ENCODE measurements at places on chromosomes 11 and 22.

DNA sequence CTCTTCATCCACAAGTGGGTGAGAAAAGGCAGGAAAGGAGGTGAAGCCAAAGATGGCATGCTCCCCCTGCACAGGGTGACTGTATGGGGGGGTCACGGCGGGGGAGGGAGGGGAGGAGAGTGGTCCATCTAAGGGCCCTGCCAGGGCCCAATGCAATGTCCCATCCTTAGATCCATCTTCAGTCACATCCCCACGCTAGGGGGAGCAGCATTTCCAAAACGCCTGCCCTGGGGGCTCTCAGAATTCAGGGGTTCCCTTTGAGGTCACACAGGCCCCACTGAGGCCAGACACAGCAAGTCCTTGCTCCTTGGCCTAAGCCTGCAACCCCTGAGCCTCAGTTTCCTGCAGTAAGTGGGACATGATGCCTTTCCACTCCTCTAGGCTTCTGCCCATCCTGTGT lies 52.4 kb downstream of the RTN4R start:
- no peak for DNase-seq

DNA sequence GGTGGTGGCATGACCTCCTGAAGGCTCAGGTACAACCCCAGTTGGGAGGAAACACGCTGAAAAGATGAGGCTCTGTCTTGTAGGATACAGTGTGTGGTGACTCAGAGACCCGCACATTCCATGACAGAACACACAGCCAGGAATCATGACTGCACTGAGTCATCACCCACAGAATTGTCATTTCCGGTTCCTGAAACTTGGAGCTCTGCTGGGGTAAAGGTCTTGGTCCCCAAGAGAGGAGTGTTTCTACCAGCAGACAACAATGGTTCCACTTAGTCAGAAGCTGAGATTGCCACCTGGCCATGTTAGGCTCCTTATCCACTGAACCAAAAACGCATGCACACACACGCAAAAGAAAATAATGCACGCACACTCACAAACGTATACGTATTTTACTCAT lies 31.5 kb upstream of the CYB5R3 start:
- no peak for DNase-seq

DNA sequence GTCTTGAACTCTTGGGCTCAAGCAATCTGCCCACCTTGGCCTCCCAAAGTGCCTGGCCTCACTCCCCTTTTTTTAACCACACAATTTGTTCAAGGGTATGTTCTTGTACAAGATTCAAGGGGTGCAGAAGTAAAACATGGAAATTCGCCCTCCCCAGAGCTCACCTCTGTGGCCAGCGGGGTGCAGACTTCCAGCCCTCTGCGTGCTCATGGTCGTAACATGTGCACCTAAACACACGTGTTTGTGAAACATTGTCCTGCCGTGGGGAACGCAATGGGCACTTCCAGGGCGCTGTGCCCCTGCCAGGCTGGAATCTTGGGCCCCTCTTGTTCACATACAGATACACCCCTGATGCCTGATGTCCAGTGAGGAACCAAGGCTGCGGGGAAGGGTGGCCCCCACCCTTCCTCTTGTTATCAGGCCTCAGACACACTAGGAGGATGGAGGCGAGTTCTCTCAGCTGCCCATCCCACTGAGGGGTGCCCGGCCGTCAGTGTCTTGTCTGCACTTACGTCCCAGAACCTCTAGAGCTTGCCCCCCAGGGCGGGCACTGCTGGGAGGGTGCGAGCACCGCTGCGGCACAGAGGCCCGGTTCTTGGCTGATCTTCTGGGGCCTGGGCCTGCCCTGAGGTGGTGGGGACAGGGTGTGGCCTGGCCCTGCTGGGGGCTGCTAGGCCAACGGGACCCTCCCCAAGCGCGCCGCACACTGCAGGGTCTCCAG lies 4.1 kb upstream of the EPS8L2 start:
- DNase-seq = no peak

DNA sequence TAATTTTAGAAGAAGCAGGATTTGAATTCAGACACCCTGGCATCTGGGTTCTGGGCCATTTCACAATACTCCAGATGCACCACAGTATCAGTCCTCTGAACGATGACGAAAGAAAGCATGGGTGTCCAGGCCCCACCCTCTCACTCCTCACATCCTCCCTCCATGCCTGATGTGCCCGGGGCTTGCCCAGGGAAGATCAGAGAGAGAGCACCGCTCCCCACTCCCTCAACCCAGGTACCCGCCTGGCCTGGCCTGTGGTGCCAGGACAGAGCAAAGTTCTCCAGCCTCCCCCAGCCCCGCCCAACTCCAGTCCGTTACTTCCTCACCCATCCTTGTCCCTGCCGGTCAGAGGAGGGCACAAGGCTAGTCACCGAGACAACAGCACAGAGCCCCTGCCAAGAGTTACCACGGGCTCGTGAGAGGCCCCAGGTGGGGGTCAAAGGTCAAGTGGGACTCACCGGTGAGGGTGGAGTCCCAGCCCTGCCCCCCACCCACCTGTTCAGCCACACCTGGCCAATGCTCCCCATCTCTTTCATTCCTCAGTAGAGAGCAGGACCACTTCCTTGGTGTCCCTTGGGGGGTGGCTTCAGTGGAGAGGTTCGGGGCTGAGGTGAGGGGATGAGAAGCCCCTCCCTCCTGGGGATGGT lies 8.1 kb downstream of the BCL9L start:
- DNase-seq = no peak

DNA sequence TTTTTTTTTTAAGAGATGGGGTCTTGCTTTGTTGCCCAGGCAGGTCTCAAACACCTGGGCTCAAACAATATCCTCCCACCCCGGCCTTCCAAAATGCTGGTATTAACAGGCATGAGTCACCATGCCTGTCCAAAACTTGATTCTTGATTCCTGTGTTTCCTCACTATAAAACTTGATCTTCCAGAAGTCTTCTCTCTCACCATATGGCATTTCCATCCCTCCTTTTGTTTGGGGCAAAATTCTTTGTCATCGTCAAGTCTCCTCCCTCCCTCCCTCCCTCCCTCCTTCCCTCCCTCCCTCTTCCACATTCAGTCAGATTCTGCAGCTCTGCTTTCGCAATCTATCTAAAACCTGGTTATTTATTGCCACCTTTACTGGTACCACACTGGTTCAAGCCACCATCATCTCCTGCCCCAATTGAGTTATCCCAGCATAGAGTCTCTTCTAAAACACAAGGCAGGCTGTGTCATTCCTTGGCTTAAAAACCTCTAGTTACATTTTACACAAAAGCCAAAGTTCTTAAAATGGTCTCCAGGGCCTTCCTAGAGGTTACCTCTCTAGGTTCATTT lies 65.0 kb upstream of the HORMAD2 start:
- no peak for DNase-seq

DNA sequence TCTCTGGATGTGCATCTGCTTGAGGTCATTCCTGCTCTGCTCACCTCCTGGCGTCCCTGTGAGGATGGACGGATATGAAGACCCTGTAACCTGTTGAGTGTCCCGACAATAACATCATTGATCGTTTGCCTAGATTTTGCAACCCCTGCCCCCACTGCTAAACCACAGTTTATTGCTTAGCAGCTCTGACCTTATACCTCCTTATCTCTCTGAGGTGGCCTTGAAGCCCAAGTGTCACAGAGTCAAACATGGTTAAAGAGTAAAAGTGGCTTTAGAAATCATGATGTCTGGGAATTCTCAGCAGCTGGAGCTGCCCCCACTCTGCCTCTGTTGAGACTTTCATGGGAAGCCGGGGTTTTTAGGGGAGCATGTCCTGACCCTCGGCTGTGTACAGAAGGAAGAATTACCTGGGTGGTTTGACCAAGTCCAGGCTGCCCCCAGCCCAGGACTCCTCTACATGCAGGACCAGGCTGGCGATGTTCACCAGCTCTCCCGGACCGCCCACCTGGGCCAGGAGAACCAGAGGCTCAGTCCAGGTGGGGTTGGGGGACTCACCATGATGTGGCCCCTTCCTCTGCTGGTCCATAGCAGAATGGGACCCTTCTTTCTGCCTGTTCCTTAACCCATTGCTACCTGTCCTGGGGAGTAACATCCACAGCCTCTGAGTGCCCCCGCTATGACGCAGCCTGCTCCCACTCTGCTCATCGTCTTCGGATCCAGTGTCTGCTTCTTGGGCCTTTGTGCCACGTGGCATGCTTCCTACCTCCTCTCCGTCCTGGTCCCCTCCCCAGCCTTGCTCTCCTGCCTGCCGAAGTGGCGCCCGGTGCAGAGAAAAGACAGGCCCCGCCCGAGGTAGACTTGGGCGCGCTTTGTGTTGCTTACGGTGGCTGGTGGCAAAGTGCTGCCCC lies 33.4 kb upstream of the FTH1 start:
- no peak for DNase-seq

DNA sequence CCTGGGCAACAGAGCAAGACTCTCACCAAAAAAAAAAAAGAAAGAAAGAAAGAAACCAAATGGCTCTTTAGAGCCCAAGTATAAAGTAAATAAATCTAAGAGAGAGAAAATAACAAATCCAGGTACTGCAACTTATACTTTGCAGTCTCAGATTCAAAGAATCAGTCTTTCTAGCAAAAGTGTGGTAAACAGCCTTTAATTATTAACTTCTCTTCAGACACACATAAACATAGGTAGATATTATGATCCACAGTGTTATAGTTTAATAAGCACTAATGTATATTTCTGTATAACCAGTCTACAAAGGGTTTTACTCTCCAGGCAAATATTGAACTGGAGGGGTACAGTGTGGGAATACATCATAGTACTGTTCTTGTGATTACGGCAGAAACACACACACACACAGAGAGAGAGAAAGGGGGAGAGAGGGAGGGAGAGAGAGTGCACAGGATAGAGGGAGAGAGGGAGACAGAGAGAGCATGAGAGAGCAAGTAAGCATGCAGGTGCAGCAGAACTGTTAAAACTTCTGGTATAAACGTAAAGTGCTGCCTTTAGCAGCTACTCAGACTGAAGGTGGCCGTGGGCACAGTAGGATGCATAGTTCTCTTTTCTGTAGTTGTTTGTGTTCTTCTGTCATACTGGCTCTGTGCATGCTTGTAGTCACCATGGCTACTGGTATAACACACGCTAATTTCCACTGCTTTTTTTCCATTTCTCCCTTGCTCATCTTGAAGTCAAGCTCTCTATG lies 32.3 kb downstream of the MTMR2 start:
- DNase-seq = no peak

DNA sequence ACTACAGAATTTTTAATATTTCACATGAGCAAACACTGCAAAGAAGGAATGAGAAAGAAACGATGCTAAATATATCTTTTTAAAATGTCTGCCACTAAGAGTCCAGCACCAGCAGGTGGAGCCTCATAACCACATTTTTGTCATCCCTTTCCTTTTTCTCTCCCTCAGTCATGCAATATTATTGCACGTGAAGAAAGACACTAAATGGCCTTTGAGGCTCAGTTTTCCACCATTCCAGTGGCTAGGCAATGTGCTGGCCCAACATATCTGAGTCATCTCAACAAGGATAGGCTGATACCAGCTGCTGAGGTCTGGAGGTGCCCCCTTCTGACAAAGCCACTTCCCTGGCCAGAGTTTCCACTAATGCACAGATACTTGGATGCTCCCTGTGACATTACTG lies 1.8 kb downstream of the ALKBH8 start:
- no peak for DNase-seq

DNA sequence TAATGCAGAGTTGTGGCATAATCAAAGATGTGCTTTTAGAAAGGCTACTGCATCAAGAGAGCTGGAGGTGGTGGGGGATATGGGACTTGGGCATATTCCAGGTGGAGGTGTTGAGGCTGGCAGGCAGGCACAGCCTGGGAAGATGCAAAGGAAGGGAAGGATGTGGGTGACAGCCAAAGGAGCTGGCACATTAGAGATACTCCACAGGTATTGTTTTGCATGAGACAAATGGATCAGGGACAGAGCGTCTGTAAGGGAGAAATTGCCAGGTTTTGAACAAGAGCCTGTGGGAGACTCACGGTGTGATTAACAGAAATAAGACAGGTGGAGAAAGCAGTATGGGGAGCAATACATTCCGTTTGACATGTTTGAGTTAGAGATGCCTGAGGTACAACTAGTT lies 263.7 kb downstream of the NELL1 start:
- no peak for DNase-seq

DNA sequence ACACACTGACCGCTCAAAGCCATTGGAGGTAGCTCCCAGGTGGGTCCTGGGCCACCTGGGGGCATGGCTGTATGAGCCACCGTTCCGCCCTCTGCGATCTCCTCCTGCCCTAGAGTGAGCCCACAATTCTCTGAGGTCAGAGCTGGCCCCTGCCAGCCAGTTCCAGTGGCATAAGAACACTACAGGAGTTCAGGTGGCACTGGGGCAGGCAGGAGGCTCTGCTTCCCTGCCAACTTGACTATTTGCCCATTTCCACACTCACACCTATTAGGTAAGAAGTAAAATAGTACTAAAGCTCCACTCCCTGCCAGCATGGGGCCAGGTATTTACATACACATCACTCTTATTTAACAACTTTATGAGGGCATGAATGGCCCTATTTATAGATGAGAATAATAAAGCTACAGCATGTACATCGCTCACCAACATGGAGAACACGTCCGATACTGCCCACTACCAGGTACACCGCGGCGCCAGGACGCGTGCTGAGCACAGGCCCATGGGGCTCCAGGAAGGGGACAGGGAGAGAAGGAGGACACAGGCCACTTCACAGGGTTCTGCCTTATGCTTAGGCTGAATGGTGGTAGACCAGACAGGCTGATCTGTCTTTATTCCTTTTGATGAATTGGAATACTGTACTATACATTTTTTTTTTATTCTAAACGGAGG lies 26.2 kb downstream of the PISD start:
- no peak for DNase-seq

DNA sequence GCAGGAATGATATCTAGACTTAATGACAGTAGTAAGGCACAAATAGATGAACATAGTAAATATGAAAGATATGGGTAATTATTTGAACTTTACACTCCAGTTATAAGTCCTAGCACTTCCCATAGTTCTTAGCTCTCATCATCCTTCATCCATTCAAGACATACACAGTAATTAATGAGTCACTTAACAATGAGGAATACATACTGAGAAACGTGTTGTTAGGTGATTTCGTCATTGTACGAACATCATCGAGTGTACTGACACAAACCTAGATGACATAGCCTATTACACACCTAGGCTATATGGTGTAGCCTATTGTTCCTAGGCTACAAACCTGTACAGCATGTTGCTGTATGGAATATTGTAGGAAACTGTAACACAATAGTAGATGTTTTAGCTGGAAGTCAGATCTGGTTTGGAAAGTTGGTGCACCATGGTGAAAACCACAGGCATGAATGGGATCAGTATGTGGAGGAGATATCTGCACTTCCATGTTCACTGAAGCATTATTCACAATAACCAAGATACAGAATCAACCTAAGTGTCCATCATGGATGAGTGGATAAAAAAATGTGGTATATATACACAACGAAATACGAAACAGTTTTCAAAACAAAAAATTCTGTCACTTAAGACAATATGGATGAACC lies 229.9 kb upstream of the PITPNB start:
- DNase-seq = no peak

GRCh38 chr11:95266751-95267374 lies 35.9 kb upstream of the SESN3 start:
- no peak for DNase-seq

GRCh38 chr11:116226731-116227130 lies 546.1 kb downstream of the BUD13 start:
- DNase-seq = no peak

DNA sequence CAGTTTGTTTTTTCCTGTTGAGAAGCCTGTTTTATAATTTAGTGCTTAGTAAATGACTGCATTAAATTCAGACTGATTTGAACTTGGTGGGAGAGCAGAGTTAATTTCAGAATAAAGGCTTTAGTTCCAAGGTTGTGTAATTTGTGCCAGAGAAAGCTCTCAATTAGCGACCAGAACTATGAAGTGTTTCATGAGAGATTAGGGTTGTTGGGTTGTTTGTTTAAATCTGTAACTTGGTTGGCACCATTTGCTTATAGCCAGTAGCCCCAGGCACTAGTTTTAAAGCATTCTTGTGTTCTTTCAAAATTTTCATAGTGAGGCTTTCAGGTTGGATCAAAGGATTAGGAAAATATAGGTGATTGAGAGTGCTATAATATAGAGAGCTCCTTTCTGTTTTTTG lies 25.5 kb downstream of the UVRAG start:
- DNase-seq = no peak
